ENCODE measurements at places on chromosomes 7 and 10.

GRCh38 chr7:131563918-131564317 is 7.5 kb upstream of the PODXL start:
- DNase-seq, result no peak

DNA sequence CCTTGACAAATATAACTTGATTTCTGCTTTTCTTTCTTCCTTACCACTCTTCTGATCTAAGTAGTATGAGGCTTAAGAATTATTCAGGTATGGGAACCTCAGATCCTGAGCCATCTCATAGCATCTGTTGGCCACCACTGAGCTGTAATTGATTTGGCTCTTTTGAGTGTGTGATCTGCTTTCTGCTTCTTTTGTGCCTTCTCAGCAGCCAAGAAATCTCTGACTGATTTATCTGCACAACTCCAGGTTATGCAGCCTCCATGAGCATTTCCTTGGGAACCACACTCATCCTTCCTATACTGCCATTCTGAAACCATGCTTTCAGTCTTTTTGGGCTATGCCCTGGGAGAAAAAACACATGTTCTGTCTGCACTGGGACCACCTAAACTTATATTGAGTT is 178.0 kb upstream of the FAM3C start:
- DNase-seq, result no peak

DNA sequence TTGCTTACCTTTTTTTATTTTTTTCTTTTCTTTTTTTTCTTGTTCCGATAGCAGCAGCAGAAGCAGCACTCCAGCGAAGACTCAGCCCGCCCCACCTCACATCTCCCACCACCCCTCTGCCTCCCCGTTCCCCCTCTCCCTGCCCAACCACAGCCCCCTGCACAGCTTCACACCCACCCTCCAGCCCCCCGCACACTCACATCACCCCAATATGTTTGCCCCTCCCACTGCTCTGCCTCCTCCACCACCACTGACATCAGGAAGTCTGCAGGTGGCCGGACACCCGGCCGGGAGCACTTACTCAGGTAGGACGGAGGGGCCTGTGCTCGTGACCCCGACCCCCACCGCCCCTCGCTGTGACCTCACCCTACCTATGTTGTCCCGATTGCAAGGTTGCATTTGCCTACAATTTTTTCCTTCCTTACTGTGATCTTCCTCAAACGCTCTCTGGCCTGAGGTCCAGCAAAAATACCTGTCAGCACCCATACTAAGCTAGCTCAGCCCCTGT is 367.2 kb upstream of the GALNT17 start:
- DNase-seq, result no peak

DNA sequence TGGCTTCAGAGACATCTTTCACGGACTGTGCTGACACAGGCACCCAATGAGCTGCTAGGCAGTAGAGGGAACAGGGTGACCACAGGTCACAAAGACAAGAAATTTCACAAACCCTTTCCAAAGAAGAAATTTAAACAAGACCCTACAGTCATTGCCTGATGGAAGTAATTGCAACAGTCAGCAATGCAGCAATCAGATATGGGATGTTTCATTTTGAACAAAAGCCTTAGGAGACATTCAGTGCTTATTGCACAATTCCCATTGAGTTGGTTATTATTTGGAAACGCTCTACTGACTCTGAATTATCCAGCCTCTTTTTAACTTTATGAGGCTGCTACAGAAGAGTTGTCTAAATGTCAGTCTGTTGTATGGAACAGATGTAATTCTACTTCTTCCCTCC is 85.5 kb downstream of the ETV1 start:
- DNase-seq, result no peak

- DNase-seq, result no peak
Measured at GRCh38 chr10:88598055-88598454, 11.5 kb downstream of the LIPJ start.

- DNase-seq, result no peak
Measured at GRCh38 chr7:74430961-74431466, 22.7 kb upstream of the GTF2IRD1 start.

DNA sequence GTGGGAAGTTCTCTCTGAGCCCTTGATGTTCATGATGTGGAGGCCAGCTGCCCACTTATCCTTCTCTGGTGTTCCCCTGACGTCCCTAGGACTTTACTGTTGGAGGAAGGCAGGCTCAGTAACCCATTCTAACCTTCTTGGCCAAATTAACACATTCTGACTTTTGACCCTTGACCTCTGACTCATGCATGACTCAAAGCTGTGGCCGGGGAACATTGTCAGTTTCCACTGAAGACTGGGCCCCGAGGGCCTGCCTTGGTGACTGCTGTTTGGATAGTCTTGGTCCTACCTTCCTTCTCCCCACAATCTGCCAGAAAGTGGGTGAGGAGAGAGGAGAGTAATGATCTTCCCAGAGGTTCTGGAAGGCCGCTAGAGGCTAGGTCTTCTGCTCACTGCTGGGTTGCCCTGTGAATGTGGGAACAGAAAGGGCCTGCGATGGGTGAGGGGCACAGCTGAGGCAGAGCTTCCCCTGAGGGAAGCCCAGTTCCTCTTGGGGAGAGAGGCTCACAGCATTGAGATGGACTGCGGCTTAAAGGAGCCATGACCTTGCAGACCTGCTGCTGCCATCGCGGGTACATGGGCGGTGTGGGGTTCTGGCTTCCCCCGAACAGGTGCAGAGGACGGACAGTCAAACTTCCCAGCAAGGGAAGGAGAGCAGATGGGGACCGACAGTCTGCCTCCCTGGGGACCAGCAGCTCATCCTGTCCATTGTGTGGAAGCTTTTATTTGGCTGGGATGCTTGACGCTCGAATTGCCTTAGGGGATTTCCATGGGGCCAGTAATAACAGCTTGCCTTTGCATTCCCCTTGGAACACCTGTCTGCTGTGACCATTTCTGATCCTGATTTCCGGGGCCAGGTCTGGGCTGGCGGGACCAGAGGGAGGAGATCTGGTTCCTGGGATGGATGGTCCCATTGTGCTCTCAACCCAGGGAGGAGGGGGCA is 43.8 kb downstream of the ADAMTS14 start:
- DNase-seq, result no peak

GRCh38 chr10:56662765-56663447 is 301.8 kb upstream of the ZWINT start:
- DNase-seq, result no peak

GRCh38 chr10:62709200-62709599 is 95.3 kb upstream of the ADO start:
- no peak for DNase-seq

DNA sequence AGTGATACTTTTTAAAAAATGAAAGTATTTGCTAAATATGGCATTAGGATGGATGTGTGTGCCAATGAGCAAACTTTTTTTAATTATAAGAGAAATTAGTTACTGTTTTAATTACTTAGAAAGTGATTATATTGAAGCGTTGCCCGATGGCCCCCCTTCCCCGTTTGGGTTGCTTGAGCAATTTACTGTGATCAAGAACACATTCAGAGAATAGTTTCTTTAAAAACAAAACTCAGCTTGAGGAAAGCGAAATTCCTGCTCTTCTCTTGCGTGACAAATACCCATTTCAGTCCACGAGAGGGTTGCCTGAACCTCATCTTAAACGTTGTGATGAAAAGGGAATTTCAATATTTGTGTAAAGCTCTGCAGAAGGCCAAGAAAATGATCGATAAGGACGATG is 234.1 kb downstream of the GATA3 start:
- no peak for DNase-seq

DNA sequence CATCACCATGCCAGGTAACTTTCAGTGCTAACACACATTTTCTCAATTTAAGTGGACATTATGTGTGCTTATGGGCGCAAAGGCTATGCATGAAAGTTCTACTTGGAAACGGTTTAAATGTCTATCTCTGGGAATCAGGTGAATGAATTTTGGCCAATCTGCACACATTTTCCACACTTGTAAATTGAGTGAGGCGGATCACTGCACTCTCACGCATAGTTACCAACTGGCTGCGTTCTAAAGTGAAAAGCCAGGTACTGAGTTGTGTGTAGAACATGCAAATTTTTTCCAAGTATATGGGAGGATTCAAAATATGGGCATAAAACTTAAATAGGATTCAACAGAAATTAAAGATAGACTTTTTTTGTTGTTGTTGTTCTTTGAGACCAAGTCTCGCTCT is 323.7 kb downstream of the RNLS start:
- DNase-seq, result no peak

DNA sequence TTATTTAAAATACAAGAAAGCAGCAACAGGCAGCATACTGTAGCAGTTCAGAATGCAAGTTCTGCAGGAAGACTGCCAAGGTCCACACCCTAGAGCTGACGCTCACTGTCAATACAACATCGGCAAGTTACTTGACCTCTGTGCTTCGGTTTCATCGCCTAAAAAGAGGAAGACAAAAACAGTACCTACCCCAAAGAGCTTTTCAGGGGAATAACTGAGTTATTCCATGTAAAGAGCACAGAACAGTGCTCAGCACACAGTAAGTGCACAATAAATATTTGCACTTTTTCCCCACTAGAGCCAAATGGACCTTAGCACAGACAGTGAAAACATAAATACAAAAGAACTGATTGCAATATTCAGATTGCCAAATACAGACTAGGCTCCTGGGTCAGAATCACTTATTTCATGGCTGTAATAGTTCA is 88.6 kb downstream of the USP6NL start:
- no peak for DNase-seq

DNA sequence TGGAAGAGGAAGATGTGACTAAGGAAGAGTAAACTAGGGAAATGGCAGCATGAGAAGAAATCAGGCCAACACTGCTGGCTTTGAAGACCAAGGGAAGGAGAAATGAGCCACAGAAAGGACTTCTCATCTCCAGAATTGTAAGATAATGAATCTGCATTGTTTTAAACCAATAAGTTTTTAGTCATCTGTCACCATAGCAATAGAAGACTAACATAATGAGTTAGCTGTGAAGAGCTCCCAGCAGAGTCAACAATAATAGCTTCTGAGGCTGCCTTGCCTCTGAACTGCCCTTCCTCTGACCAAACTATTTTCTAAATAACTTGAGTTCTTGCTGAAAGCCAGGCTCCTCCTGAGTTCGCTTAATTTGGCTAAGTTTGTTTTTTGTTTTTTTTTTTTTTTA is 103.6 kb downstream of the CACNA2D1 start:
- no peak for DNase-seq

DNA sequence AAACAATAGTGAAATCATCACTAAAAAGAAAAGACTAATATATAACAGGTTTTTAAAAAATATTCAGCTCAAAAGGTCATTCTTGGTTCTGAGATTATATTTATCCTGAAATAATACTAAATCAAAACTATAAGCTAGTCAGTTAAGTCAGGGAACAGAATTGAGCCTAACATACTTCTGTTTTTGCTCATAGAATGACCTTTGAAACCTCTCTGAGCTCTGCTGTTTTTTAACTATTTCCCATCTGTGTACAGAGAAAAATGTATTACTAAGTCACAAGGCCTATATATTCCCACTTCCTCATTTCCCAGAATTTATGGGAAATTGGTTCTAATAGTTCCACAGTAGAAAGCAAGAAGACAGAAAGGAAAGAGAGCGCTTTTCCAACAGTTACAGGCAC is 346.8 kb upstream of the ETV1 start:
- no peak for DNase-seq

- DNase-seq, result no peak
Measured at GRCh38 chr7:47373871-47374451, 207.9 kb downstream of the TNS3 start.

DNA sequence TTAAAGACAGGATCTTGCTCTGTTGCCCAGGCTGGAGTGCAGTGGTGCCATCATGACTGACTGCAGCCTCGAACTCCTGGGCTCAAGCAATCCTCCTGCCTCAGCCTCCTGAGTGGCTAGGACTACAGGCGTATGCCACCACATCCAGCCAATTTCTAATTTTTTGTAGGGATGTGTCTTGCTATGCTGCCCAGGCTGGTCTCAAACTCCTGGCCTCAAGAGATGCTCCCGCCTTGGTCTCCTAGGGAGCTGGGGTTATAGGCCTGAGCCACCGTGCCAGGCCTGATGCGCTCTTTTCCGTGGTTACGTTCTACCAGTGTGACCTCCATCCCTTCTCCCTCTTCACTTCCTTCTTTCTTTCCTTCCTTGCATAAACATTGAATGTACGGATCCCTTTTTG is 34.2 kb upstream of the IL15RA start:
- no peak for DNase-seq

- DNase-seq, result no peak
Measured at GRCh38 chr10:75043256-75044131, 68.0 kb upstream of the SAMD8 start.

GRCh38 chr7:33861947-33862346 is 43.4 kb upstream of the BMPER start:
- no peak for DNase-seq

GRCh38 chr10:75585294-75585693 is 153.9 kb downstream of the LRMDA start:
- no peak for DNase-seq

DNA sequence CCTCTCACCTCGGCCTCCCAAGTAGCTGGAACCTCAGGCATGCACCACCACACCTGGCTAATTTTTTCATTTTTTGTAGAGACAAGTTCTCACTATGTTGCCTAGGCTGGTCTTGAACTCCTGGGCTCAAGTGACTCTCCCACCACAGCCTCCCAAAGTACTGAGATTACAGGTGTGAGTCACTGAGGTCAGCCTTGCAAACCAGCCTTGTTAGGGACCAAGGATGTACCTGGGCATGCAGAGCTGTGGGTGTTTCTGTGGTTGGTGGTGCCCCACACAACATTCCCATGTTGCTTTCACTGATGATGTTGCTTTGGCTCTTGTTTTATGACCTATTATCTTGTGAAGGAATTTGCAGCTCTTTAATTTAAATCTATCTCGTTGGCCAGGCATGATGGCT is 54.8 kb downstream of the OTUD1 start:
- DNase-seq, result no peak

DNA sequence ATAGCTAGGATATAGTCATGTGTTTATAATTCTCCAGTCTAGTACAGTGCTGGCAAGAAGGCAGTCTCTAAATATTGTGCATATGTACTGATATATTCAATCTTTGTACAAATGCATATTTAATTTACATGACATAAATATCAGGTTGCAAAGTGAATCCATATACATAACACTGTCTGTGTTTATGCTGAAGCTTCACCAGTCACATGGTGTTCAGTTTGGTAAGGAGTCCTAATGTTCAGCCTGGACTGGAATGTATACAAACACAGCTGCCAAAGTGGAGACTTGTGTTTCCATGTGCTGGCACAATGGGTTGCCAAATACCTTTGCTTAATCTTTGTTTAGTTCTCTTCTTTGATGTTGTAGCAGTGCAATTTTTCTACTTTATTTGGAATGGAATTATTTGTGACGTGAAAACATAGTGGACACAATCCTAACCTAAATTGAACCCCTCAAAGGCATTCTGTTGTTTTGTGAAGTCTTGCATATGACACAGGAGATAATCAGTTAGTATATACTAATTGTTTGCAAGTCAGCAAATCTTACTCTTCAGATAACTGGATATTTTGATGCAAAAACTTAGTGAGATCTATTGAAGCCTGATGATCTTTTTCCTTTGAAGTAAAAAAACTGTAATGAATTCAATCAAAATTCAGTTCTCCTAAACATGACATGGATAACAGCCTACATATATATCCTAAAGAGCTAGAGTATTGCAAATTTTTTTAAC is 17.3 kb upstream of the ARL4A start:
- no peak for DNase-seq

GRCh38 chr7:37201003-37201875 is 247.4 kb downstream of the ELMO1 start:
- peak; percentile 83 for DNase-seq

- peak; percentile 100 for DNase-seq
Measured at GRCh38 chr7:81676813-81677212, 93.0 kb downstream of the HGF start.

Measured in DMS 273 treated with DMSO at 0.1 percent for 48 hours (cell line).